ENCODE measurements at places on chromosomes 5 and 9. TPM values are rescaled to one million over a fixed set of nuclear protein-coding genes. Genes with fewer than 3 reads are reported as not detected.

- peak overlapping the region; percentile 75 for H3K4me3 ChIP-seq
- H3K27me3 ChIP-seq = peaks cover 41% of the 10 kb centered on the region
- H3K36me3 ChIP-seq = no peaks in the 10 kb centered on the region
- DNase-seq = peak; percentile 38
- H3K27ac ChIP-seq = peak overlapping the region; percentile 88
Observed at GRCh38 chr9:34590381-34591247, 1.1 kb upstream of the CNTFR start.

The INSYN2B gene
- not detected for total RNA-seq

DNA sequence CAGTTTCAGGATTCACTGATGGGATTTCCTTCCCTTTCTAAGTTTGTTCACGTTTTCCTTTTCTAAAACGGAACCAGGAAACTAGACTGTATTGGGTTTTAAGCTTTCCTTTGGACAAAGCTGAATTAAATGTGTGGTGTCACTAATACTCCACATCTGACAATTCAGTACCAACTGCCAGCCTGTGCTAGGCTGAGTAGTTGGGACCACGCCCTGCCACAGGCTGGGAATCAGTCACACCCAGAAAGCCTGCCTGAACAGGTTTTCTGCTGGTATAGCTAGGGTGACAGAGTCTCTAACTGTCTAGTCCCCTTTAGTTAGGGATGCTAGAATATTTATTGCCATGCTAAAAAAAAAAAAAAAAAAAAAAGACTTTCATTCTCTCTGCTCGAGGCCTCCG is 15.6 kb downstream of the SPACA9 start:
- no peaks in the 10 kb centered on the region for H3K36me3 ChIP-seq
- no peak overlapping the region for H3K4me3 ChIP-seq
- DNase-seq = no peak
- no peaks in the 10 kb centered on the region for H3K27me3 ChIP-seq
- no peaks in the 10 kb centered on the region for H3K4me1 ChIP-seq

GRCh38 chr5:125408448-125409233 is 662.2 kb upstream of the ZNF608 start:
- H3K27ac ChIP-seq = no peak overlapping the region
- peaks cover 26% of the 10 kb centered on the region for H3K4me1 ChIP-seq
- no peak for DNase-seq
- H3K27me3 ChIP-seq = no peaks in the 10 kb centered on the region
- H3K4me3 ChIP-seq = no peak overlapping the region

DNA sequence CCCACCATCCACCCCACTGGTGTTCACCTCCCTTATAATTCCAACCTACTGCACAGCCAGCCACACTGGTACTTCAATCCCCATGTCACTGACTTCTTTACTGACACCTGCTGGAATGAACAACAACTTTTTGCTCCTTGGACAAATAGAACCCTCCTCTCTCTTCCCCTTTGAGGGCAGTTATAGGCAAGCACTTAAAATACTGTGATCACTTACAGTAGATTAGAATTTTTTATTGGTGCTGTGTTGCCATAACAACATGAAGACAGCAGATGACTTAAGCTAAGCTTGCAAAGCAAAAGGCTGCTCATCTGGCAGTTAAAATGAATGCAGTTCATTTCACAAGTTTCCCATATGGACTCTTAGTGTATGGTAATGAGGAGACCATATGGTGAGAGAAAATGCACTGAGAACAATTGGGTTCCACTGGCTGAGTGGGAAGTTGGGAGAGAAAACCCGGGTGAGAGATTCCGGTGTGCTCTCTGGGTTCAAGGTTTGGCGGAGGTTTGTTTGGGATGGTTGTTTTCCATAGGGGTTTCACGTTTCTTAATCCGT is 374.3 kb downstream of the EBF1 start:
- no peak overlapping the region for H3K27ac ChIP-seq
- no peaks in the 10 kb centered on the region for H3K36me3 ChIP-seq
- no peaks in the 10 kb centered on the region for H3K27me3 ChIP-seq
- H3K4me3 ChIP-seq = no peak overlapping the region
- DNase-seq = no peak

The PPP2R2B gene
- 18.2 TPM for total RNA-seq

DNA sequence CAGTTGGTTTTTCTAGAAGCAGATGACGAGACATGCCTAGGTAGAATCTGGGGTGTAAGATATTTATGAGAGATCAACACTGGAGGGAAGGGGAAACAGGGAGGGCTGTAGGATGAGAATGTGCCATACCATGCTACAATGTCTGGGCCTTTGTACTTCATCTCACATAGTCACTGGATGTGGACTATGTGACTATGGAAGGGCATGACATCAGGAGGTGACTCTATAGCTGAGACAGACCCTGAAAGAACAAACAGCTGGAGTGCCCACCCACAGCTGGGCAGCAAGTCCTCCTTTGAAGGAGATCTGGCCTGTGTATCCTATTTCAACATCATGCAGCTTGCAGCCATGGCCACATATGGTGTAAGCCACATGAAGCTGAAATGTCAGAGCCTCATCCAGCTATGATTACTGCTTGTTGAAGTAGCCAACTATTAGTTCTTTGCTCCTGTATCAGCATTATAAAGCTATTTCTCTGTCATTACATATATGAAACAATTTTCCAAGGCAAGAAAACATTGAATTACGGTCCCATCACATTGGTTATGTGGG is 46.2 kb upstream of the KIF2A start:
- DNase-seq = no peak
- no peaks in the 10 kb centered on the region for H3K27me3 ChIP-seq
- no peaks in the 10 kb centered on the region for H3K36me3 ChIP-seq
- no peaks in the 10 kb centered on the region for H3K4me1 ChIP-seq

DNA sequence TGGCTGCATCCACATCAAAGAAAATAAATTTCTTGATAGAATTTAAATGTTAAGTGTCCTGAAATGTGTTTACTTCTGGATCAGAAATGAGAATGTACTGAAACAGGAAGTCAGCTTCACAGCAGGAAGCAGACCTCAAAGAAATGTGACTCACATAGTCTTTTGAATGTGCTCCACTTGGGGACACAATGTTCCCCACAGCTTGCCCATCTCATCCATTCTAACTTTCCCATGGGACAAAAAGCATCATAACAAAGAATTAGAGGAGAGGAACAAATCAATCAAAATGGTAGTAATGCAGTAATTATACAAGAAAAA is 85.7 kb downstream of the GRAMD2B start:
- H3K27me3 ChIP-seq = no peaks in the 10 kb centered on the region
- peak overlapping the region; percentile 74 for H3K27ac ChIP-seq
- no peaks in the 10 kb centered on the region for H3K4me1 ChIP-seq
- H3K36me3 ChIP-seq = no peaks in the 10 kb centered on the region
- no peak overlapping the region for H3K4me3 ChIP-seq

- peak overlapping the region; percentile 91 for H3K4me3 ChIP-seq
- H3K4me1 ChIP-seq = peaks cover 40% of the 10 kb centered on the region
- no peaks in the 10 kb centered on the region for H3K36me3 ChIP-seq
- peak overlapping the region; percentile 92 for H3K27ac ChIP-seq
Observed at GRCh38 chr5:181221792-181222629, 1.1 kb upstream of the TRIM41 start.

The RETREG1 gene
- total RNA-seq = 90.9 TPM

The OSMR gene
- total RNA-seq = 49.8 TPM

GRCh38 chr9:108761655-108762347 is 94.0 kb downstream of the ACTL7B start:
- no peak overlapping the region for H3K4me3 ChIP-seq
- H3K27me3 ChIP-seq = no peaks in the 10 kb centered on the region
- H3K27ac ChIP-seq = peak overlapping the region; percentile 6
- no peaks in the 10 kb centered on the region for H3K36me3 ChIP-seq
- H3K4me1 ChIP-seq = peaks cover 5% of the 10 kb centered on the region
- peak; percentile 57 for DNase-seq

- DNase-seq = no peak
- no peak overlapping the region for H3K27ac ChIP-seq
- H3K4me1 ChIP-seq = peaks cover 24% of the 10 kb centered on the region
- H3K27me3 ChIP-seq = no peaks in the 10 kb centered on the region
- H3K4me3 ChIP-seq = no peak overlapping the region
Observed at GRCh38 chr9:35831040-35831439, 2.0 kb downstream of the TMEM8B start.

GRCh38 chr5:38790891-38791290 is 54.9 kb upstream of the OSMR start:
- no peaks in the 10 kb centered on the region for H3K4me1 ChIP-seq
- H3K27ac ChIP-seq = no peak overlapping the region
- H3K27me3 ChIP-seq = no peaks in the 10 kb centered on the region
- no peak for DNase-seq

- peak; percentile 22 for DNase-seq
- no peaks in the 10 kb centered on the region for H3K27me3 ChIP-seq
- H3K27ac ChIP-seq = no peak overlapping the region
- H3K36me3 ChIP-seq = no peaks in the 10 kb centered on the region
- no peaks in the 10 kb centered on the region for H3K4me1 ChIP-seq
Observed at GRCh38 chr5:74094096-74094781, 468.2 kb downstream of the ARHGEF28 start.

GRCh38 chr5:59790376-59790775 is 103.2 kb downstream of the PDE4D start:
- H3K4me3 ChIP-seq = no peak overlapping the region
- H3K36me3 ChIP-seq = no peaks in the 10 kb centered on the region
- no peaks in the 10 kb centered on the region for H3K27me3 ChIP-seq
- no peak for DNase-seq
- peak overlapping the region; percentile 49 for H3K27ac ChIP-seq

The DND1 gene
- 2.7 TPM for total RNA-seq

The PCDHB7 gene
- 4.4 TPM for total RNA-seq
